ENCODE measurements at places on chromosomes 7 and 10. TPM values are rescaled to one million over a fixed set of nuclear protein-coding genes. Genes with fewer than 3 reads are reported as not detected.
A peak's percentile ranks its signal among the peaks of the same experiment; 100 is the strongest.

- DNase-seq, result no peak
These were observed 634.8 kb downstream of the PHTF2 start for GRCh38 chr7:78433421-78433820.

DNA sequence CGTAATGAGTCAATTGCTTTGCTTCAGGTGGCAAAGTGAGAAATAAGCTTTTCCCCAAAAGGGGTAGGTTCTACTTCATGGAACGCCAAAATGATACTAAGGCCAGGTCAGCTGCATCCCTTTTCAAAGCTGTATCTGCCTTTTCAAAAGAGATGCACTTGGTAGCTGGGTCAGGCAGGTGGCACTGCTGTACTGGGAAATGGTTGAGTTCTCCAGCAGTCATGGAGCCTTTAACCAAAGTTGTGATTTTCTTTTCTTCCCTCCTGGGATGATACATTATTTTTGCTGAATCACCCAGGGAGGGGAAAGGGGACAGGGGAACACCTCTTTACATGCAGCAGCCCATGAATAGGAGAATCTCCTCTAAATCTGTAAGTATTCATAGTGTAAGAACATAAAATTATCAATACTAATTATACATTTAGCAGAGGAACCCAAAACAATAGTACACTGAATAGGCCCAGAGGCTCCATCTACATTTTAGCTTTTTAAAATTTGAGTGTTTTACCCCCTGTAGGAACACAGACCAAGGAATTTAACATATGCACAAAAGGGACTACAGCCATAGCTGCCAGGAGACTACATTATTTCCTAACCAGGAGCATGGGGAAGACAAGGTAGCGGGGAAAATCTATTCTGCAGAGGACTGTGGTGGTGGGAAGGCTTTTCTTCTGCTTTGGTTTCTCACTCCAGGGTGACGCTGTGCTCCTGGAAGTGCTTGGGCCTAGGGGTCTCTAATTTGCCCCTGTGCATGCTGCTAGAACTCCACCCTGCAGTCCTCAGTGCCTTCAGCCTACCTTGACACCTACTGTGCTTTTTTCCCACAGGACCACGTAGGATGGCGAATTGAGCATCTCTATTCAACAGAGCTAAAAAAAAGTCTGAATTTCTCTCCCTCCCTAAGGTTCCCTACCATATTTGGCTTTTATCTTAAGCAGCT, 6.4 kb upstream of the GPR22 start:
- DNase-seq, result peak; percentile 80

- no peak for DNase-seq
These were observed 27.1 kb downstream of the SMNDC1 start for GRCh38 chr10:110277591-110277990.

The ANKRD22 gene
- 2.4 TPM for polyA plus RNA-seq

The LRRC4 gene
- polyA plus RNA-seq, result 0.60 TPM
